ENCODE measurements at places on chromosomes 3 and 15.

- DNase-seq: no peak
Observed at GRCh38 chr3:100154171-100154570, 39.9 kb upstream of the FILIP1L start.

- no peak for DNase-seq
Observed at GRCh38 chr15:85306946-85307686, 73.3 kb upstream of the AKAP13 start.

GRCh38 chr3:29555590-29555989, 274.7 kb downstream of the RBMS3 start:
- DNase-seq: no peak

GRCh38 chr3:191350396-191351090, 20.2 kb upstream of the UTS2B start:
- DNase-seq: no peak

- no peak for DNase-seq
Observed at GRCh38 chr15:79970181-79970580, 815 bp downstream of the BCL2A1 start.

- DNase-seq: no peak
Observed at GRCh38 chr3:188527389-188527788, 373.4 kb downstream of the LPP start.

DNA sequence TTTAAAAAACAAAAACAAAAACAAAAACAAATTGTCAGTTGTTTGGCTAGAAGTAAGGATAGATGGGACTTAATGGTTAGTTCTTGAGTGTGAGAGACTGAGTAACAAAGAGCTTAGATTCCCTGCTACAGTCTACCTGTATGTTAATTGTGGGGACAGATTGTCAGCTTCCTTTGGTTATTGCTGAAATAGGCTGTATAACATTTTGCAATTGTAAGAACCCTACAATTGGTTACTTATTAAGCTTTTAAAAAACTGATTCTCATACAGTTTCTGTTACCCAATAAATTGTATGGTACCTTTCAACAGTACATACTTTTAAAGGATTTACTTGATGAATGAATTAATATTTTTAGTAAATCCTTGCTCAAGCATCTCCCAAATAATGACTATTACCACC, 35.3 kb downstream of the CLASP2 start:
- DNase-seq: no peak

DNA sequence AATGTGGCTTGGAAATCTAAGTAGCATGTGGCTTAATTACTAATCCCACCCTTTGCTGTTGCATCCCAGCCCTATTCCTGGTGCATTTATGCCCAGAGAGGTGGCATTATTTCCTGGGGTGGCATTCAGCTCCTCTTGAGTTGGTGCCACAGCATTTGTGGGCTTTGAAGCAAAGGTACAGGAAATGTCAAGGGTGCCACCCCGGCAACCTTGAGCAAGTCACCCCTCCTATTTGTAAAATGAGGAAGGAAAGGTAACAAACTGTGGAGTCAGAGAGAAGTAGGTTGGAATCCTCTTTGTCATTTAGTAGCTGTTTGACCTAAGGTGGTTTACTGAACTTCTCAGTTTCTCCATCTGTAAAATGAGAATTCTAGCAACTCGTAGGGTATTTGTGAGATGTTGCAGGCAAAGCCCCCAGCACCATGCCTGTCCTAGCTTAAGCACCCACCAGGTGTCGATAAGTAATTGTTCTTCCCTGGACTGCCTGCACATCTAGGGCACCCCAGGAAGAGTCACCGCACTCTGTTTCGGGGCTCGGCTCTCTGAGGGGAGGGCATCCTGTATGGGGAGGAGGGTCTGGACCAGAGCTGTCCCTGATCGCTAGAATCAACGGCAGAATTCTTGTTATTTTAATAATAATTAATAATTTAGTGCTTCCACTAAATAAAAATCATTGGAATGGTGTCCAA, 17.1 kb downstream of the ISG20 start:
- peak; percentile 19 for DNase-seq

- DNase-seq: peak; percentile 77
Observed at GRCh38 chr15:89364341-89364740, 29.7 kb upstream of the POLG start.

GRCh38 chr15:59994888-59995557, 9.1 kb upstream of the FOXB1 start:
- no peak for DNase-seq

GRCh38 chr15:85000189-85000864, 18.7 kb downstream of the PDE8A start:
- no peak for DNase-seq

DNA sequence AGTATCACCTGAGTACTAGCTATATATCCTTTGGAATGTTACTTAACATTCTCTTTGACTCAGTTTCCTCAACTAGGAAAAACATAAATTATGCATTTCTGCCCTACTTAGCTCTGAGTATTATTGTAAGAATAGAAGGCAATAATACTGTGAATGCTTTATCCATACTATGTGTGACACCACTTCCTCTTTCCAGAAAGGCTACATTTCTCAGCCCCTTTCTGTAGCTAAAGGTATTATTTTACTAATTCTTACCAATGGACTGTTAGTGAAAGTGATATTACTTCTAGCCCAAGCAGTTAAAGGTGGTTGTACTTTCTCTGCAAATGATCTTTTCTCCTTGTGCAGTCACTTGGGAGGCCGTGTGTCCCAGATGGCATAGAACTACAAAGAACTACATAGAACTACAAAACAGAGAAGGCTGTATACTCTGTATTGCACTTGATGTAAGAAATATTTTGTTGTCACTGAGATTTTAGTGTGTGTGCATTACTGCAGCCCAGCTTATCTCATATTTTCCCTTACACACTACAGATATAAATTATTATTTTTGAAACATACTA, 35.1 kb downstream of the MYH15 start:
- no peak for DNase-seq

GRCh38 chr3:50481992-50482391, 21.4 kb downstream of the CACNA2D2 start:
- DNase-seq: no peak

- DNase-seq: no peak
Observed at GRCh38 chr3:123540285-123540684, 44.6 kb downstream of the HACD2 start.

- no peak for DNase-seq
Observed at GRCh38 chr15:77497110-77497737, 76.5 kb downstream of the HMG20A start.

DNA sequence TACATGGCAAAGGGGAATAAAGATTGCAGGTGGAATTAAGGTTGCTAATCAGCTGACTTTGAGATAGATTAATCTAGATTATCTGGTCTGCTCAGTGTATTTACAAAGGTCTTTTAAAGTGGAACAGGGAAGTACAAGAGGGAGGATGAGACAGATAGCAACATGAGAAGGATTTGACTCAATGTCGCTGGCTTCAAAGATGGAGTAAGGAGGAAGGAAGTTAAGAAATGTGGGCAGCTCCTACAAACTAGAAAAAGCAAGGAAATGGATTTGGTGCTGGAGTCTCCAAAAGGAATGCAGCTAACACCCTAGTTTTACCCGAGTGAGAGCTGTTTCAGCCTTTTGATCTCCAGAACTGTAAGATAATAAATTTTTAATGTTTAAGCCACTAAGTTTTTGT, 180.7 kb upstream of the TTC14 start:
- peak; percentile 44 for DNase-seq

DNA sequence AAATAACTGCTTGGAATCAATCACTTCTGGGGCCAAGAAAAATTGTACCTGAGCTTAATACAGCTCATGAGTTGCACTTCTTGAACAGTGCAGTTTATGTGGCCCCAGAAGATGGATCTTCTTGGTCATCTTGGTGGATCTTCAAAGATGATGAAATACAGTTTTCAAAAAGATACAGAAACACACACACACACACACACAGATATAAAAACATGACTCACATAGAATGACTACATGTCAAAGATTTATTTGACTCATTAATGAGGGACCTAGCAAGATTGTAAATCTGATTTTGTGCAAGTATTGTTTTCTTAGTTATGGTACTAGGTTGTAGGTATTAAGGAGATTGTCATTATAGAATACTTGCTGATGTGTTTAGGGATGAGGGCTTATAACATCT, 32.6 kb downstream of the PDCD6IP start:
- no peak for DNase-seq

DNA sequence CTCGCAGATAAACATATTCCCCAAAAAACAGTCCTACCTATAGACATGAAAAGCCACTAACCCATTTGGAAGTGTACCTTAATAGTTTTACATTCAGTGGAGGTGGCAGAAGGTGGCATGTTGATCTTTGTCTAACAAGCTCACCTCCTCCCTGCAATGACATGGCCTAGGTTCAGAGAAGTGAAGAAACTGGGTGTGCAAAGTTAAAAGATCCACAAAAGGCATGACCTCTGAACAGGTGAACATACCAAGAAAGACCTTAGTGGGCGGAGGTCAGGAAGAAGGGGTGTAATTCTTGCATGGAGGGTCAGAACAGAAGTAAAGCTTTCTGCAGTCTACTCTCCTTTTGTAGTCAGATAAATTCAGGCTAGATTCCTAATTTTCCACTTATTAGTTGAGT, 822 bp downstream of the MRPL3 start:
- DNase-seq: no peak

DNA sequence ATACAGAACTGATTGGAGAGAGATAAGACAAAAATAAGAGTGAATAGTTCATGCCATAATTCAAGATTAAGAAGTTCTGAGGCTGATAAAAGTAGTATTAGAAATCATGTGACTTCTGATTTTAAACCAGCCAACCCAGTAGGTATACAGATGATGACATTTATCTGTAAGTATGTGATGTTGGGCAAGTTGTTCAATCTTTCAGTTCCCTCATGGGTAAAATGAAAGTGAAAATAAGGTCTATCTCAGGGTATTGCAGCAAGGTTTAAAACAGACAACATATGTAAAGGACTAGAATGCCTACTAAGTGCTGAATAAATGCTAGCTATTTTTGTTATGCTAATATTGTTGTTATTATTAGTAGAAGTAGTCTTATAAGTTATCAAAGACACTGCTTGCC, 1055.7 kb downstream of the NAALADL2 start:
- DNase-seq: no peak

GRCh38 chr15:70514251-70514650, 249.1 kb downstream of the UACA start:
- no peak for DNase-seq

- DNase-seq: no peak
Observed at GRCh38 chr3:46380471-46381221, 9.9 kb downstream of the CCR5 start.

DNA sequence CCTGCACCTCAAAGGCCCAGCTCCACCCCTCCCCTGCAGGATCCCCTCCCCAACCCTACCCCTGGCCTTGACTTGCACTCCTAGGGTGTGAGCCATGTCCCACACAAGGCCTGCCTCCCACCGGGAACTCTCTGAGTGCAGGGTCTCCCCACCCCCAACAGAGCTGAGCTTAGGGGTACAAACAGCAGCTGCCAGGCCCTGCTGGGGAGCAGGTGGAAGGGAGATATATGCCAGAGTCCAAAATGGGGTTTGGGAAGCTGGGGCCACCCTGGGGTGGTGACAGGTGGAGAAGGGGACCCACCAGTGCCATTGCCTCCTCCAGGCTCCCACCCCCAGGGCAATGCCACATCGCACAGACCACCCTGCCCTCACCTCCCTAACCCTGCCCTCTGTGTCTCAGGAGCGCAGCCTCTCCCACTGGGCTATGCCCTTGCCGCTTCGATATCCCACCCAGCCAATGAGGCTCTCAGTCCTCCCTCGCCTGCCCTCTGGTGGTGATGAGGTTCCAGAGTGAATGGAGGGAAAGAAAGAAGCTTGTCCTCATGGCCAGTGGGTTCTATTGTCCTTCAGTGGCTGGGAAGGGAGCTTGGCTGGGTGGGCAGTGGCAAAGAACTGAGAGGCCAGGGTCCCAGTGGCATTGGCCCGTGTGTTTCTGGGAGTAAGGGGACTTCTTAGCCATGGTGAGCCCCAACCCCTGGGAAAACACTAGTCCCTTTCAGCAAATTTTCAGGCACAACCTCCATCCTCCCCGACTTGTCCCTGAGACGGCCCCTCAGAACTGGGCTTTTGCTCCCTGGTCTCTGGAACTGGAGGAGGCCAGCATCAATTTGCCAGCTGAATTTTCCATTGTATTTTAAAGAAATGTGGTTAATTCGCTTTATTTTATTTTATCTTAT, 46.8 kb downstream of the CYP11A1 start:
- DNase-seq: no peak

DNA sequence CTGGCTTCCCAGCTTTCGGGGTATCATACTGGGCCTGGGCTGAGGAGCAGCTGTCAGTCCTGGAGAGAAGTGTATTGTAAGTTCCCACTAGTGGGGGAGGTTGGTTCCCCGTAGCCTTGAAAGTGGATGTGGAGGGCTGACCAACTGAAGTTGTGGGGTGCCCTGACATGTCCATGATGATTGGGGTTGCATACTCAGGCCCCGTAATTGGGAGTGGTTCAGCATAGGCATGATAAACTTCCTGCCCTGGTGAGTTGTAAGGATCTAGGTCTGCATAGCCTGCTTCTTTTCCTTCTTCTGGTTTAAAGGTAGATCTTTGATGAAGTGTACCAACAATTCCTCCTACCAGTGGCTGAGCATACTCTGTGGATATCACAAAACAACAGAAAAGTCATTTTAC, 36.3 kb downstream of the ST3GAL6 start:
- DNase-seq: no peak

GRCh38 chr3:14844386-14845170, 25.8 kb downstream of the FGD5 start:
- no peak for DNase-seq

DNA sequence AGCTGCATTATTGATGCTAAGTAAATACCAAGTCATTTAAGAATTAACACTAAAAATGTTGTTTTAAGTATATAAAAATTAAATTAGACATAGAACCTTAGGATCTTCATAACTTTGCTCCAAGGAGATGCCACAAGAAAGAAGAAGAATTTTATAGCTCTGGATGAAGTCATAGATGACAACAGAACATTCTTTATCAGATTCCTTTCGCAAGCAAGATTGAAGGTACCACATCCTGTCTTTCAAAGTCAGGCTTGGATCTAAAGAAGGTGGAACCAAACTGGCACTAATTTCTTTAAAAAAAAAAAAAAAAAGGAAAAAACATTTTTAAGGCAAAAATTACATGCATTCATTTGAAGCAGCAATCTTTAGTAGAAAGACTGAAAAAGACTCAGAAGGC, 62.5 kb downstream of the POLQ start:
- no peak for DNase-seq

DNA sequence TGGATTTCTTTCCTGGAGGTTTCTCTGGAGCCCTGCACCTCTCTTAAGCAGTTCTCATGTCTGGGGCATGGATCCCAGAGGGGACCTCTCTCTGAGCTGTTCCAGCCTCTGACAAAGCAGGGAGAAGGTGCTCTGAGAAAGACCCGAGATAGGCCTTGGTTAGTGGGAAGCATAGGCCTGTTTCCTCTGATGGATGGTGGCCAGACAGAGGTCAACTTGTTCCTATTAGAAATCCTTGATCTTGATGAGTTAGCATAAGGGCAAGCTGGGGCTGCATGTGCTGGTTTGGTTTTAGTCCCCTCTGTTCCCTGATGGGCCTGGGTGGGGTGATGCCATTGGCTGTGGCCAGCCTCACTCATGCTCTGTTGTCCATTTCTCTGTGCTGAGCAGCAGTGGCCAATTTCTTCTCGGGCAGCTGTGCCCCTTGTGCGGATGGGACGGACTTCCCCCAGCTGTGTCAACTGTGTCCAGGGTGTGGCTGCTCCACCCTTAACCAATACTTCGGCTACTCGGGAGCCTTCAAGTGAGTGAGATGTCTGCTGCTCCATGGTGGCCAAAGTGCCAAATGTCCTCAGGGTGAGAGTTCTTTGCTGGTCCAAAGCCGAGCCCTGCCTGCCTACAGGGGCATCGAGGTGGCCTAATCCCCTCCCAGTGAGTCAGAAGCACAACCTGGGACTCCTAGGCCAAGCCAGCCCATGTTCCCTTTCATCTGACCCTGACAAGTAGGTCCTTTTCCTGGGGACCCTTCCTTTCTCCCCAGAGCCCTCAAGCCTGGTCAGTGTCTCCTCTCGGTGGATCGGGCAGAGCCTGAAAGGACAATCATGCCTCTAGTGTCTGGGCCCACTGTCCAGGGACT, 9.0 kb downstream of the TF start:
- no peak for DNase-seq

All from HL-60 (cell line).